Muscle of back (tissue), 13 donors: ENCODE measurements at places on chromosomes 2 and 18. TPM values are rescaled to one million over a fixed set of nuclear protein-coding genes. Genes with fewer than 3 reads are reported as not detected.

Gene PDE1A
- 13.7 TPM for polyA plus RNA-seq

Gene FASTKD1
- polyA plus RNA-seq = 20.0 TPM

GRCh38 chr18:43634994-43635393, 357.7 kb upstream of the SYT4 start:
- no peak for DNase-seq

DNA sequence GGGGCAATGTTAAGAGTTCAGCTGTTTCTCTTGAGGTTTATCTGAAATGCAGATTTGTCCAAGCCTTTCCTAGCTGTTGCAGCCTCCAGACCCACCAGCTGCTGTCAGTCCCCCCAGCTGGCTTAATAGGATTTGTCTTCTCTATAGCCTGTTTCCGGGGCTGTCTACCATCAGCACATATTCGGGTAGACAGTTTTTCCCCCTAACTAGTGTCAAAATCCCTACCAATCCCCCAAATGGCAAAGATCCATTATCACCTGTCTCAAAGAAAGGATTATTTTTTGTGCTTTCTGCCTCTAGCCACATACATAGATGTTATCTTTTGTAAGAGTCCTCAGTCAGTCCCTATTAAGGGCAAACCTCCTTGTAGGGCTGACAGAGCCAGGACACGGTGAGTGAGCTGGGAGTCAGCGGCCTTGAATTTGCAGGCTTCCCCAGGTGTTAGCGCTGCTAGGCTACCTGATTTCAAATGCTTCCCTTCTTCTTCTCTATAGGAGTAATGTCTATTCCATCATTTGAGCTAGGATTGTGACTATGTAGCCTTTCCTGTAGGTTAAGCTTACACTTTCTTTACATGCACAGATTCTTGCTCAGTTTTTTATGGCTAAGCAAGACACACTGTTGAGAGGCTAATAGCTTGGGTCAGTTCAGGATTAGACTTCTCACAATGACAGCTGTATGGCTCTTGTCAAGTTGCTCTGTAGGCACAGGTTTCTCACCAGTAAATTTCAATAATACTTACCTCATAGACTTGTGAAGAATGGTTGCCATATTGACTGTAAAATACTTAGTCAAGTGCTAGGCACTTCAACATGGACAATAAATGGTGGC, 171.1 kb upstream of the UNC80 start:
- DNase-seq = no peak

GRCh38 chr18:48694295-48694694, 155.5 kb downstream of the CTIF start:
- no peak for DNase-seq

DNA sequence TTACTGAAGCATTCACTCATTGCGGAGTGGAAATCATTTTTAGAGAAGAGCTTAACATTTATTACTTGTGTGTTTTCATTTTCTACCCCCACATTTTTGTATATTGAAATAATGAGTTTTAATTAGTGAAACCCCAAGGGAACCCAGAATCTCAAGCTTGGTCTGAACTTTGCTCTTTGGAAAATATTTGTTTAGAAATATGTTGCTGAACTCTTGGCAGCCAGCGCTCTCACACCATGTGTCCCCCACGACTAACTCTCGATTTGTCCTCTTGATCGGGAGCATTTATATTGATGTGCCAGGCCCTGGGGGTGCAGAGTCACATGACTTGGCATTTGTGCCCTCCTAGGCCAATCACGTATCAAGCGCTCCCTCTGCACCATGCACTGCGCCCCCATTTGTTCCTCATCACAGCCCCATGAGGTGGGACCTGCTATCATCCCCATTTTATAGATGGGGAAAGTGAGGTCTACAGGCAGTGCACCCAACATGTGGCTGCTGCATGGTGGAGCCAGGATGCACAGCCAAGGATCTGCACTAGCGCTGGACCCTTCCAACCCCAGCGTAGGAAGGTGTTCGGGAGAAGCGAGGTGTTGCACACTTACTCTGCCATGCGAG, 149.7 kb downstream of the NCK2 start:
- DNase-seq = no peak

GRCh38 chr2:139403948-139404347, 623.8 kb upstream of the NXPH2 start:
- no peak for DNase-seq

- DNase-seq = peak; percentile 82
These were observed 42.3 kb upstream of the ATIC start for GRCh38 chr2:215269397-215270117.
